Stimulated activated CD4-positive, alpha-beta T cell treated with anti-CD3 and anti-CD28 coated beads, Interleukin-1b, Interleukin-23, amount 100 ng/mL, for 1 hour (primary cell): ENCODE measurements at places on chromosomes 2 and 18.

- no peak for DNase-seq
Measured at GRCh38 chr2:38620282-38620977, 17.7 kb upstream of the HNRNPLL start.

DNA sequence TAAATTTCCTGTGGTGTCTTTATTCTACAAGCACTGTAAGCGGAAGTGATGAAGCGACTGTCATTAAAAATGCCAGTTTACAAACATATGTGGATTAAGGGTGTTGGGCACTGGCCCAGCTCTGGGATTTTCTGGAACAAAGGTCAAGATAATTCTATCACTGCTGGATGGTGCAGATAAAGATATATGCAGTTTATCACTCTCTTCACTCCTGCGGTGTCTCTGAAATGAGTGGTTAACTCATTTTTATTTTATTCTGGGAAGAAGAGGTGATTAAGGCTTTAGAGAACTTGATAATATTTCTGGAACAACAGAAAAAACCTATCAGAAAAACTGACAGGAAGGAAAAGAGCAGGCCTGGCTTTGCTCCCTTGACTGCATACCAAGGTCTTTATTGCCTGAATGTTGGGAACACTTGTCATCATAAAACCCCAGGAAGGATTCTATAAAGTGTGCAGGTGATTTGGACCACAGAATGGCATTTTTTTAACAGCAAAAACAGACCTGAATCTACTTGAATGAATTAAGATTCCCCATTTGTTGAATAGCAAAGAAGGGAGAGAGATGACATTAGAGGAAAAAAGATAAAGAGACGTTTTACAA, 32.4 kb downstream of the ABCB11 start:
- no peak for DNase-seq

- no peak for DNase-seq
Measured at GRCh38 chr2:37928377-37928776, 3.3 kb downstream of the RMDN2 start.

GRCh38 chr2:66436581-66437001, 1.7 kb downstream of the MEIS1 start:
- no peak for DNase-seq

GRCh38 chr2:182598626-182599025, 117.4 kb upstream of the DNAJC10 start:
- DNase-seq = no peak

- DNase-seq = no peak
Measured at GRCh38 chr18:77108001-77108692, 24.4 kb downstream of the MBP start.

DNA sequence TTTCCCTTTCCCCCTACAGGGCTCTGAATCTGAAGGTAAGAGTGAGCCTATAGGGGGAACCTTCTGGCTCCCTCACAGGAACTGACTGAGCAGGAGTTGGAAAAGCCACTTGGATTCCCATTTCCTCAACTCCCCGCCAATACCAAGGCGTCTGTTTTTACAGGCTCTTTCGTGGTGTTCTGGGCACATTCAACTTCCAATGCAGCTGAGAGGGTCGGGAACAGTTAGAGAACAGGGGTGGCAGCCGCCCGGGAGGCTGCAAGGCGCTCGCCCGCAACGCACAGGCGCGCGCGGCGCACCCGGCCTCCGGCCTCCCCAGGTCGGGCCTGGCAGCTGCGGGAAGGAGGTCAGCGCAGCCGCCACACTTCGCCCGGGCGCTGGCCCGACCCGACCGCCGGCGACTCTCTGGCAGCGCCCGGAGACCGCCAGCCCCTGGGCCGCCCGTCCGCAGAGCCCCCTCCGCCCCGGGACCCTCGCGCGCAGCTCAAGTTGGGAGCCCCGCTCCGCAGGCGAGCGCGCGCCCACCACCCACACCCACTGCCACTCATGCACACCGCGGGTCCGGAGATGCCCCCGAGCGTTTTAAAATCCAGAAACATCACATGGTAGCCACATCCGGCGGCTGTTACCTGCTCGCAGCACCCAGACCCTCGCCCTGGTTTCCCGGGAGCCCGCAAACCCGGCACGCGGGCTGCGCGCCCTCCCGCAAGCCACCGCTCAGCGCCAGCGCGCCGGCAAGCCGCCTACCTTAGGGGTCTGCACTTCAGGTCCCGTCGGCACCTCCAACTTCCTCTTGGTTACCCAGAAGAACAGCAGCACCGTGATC, 816 bp downstream of the GALNT14 start:
- DNase-seq = no peak

DNA sequence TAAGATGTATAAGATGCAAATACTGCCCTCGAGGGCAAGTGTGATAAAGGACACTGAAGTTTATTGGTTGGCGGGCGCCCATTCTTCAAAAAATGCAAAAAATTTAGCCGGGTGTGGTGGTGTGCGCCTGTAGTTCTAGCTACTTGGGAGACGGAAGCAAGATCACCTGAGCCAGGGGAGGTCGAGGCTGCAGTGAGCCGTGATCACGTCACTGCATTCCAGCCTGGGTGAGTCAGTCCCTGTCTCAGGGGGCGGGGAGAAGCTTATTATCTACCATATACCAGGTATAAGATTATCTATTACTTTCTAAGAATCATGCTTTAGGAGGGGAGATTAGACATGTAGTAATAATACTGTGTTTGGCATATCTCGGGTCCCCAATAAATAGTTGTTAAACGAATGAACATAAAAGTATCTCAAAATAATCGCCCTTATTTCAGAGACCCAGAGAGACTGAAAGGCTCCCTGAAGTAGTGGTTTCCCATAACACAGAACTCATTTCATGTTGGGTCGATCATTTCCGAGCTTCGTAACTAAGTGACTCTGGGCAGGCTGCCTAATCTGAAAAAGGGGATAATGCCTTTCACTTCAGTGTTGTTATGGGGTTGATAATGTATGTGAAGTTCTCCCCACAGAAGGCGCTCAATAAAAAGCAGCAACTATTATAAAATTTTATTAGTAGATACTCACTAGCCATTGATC, 1.2 kb upstream of the SELENOI start:
- DNase-seq = no peak

GRCh38 chr2:19872302-19872701, 29.5 kb downstream of the TTC32 start:
- DNase-seq = no peak

DNA sequence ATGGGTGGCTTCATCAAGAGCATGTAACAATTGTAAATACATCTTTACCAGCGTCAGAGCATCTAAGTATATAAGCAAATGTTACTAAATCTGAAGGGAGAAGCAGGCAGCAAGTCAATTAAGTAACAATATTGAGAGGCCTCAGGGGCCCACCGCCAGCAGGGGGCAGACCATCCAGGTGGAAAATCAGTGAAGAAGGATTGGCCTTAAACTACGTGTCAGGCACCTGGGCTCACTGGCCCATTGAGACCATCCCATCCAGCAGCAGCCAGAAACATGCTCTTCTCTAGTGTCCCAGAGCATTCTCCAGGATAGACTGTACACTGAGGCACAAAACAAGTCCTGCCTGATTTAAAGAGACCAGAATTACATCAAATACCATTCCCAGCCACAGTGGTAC, 96.2 kb upstream of the SNTG2 start:
- no peak for DNase-seq

GRCh38 chr2:189232759-189233406, 53.3 kb upstream of the COL5A2 start:
- DNase-seq = no peak

GRCh38 chr2:235614176-235614860, 120.5 kb downstream of the AGAP1 start:
- no peak for DNase-seq

DNA sequence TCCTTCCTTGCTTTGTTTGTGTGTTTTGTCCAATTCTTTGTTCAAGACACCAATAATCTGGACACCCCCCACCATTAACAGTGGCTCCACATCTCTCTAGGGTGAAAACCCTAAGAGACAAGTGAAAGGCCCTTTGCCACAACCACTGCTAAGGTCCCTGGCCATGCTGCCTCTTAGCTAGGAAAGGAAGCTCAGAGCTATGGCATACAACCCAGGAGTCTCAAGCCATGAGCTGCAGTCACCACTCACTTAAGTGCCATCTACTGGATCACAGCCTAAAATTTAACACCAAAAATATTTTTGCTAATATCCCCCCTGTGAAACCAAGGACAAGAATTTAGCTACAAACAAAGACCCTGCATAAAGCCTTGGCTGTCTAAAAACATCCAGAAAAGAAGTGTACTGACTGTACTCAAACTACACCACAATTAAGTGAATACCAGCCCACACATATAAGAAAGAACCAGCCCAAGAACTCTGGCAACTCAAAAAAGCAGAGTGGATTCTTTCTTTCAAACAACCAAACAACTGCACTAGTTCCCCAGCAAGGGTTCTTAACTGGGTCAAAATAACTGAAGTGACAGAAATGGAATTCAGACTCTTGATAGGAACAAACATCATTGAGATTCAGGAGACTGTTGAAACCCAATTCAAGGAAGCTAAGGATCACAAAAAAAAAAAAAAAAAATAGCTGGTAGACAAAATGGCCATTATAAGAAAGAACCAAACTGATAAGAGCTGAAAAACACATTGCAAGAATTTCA, 130.1 kb upstream of the GALNT5 start:
- DNase-seq = no peak

GRCh38 chr2:28471214-28471613, 24.6 kb upstream of the PLB1 start:
- DNase-seq = no peak

DNA sequence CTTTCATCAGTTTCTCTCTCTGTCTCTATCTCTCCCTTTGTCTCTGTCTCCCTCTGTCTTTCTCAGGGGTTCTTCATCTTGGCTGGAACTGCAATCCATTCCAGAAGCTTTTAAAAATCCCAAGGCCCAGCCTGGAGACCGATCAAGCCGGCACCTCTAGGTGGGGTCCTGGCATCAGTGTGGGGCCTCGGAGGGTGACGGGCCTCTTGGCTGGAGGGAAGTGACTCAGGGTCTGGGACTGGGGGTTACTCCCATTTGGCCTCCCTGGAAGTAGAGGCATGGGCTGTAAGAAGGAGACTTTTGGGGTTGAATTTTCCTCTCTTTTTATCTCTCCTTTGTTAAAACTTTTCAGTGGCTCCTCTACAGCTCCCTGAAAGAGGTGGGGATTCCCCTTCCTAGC, 52.8 kb upstream of the OTOF start:
- DNase-seq = no peak

DNA sequence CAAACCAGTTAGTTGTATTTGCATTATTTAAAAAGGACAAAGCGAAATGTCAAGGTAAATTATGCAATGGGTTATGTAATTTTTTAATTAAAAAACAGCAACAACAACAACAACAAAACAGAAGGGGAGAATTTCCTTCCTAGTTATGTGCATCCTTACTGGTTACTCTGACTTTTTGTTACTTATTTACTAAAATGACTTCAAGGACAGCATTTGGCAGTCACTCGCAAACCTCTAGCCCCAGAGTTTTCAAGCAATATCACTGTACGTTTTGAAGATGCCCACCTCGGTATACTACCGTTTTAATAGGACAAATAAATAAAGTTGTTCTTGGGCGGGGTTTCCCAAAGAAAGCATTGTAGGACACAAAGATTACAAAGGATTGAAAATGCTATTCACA, 24.7 kb upstream of the MRO start:
- no peak for DNase-seq

DNA sequence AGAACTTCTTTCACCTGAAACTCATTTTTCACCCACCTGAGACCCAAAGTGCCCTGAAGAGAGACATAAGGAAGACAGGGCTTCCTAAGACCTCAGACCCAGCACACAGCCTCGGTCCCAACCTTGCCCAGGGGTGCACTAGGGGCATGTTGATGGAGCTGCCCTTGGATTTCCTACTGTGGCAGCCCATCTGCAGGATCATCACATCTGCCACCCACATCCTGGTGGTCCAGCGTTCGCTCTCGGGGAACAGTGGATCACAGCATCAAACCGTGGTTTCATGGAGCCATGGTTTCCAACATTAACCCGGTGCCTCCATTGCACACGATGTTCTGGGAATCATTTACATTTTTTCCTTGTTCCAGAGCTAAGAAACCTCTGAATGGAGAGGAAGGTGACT, 186.4 kb downstream of the TFCP2L1 start:
- DNase-seq = no peak

- DNase-seq = no peak
Measured at GRCh38 chr18:3067165-3067661, 54.3 kb upstream of the LPIN2 start.

GRCh38 chr2:159706385-159706980, 5.8 kb upstream of the MARCHF7 start:
- no peak for DNase-seq

GRCh38 chr2:31415421-31415820, 879 bp upstream of the XDH start:
- DNase-seq = no peak
